Stimulated activated CD4-positive, alpha-beta T cell treated with anti-CD3 and anti-CD28 coated beads, TNF-alpha, amount 100 ng/mL, for 4 hours (primary cell): ENCODE measurements at places on chromosomes 7 and 10.

GRCh38 chr7:152894295-152895170 is 135.0 kb downstream of the ACTR3B start:
- DNase-seq, result no peak

DNA sequence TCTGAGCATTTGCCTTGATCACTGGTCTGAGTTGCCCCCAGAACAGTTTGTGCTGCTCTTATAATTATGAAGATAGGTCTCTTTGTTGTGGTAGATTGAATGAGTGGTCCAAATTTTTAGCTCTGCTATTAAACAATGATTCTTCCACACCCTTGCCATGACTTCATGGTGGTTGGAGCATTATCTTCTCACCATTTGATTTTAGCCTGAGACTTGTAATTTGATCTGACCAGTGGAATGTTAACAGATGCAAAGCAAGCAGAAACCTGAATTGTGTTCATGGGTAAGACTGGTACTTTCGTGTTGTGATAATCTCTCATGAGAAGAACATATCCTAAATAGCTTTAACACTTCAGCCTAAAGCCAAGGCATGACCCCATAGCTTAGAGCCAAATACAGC is 139.1 kb downstream of the TFPI2 start:
- DNase-seq, result no peak

GRCh38 chr10:59878289-59878688 is 28.1 kb downstream of the CCDC6 start:
- DNase-seq, result no peak

- DNase-seq, result no peak
Measured at GRCh38 chr10:104232613-104233102, 494 bp upstream of the CFAP43 start.

- DNase-seq, result no peak
Measured at GRCh38 chr10:24331457-24331856, 122.5 kb downstream of the KIAA1217 start.

GRCh38 chr10:45374350-45375052 is 485 bp downstream of the ALOX5 start:
- no peak for DNase-seq

DNA sequence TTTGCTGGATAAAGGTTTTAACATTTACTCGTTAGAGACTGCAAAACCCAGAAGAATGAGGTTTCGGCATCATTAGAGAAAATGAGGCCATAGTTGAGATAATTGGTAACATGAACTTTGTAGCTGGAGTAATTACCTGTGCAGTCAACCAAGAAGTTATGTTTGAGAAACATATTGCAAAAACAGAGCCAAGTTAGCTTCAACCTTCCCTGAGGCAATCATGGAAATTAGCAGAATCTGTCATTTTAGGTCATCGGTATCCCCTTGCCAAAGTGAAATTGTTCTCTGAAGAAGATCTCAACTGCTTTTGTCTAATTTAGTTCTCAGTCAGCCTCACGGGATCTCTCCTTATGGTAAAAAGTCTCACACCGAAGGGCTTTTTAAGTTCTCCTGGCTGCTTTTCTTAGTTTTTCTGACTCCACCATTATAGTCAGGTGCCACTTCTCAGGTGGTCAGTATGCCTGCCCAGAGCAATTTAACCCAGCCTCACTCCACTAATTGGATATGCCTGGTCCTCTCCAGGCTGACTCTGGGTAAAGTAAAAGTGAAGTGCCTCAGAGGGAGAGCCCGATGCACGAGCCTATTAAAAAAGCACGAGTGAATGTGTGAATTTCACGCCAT is 52.5 kb downstream of the NRCAM start:
- no peak for DNase-seq

- no peak for DNase-seq
Measured at GRCh38 chr10:12916587-12916986, 84.9 kb downstream of the CCDC3 start.

DNA sequence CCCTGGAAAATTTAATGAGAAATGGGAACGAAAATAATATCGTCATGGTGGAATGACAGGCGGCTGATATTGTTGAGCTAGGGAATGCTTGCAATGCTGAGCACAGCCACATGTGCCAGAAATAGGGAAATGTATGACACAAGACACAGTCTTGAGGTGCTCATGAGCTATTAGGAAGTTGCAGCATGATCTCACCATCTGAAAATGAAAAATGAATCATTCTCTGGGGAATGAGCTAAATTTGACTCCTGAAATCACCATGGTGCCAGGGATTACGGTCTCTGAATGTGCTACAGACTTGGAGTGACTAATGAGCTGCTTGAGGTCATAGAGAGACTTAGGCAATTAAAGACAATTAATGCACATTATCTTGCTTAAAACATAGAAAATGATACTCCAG is 845.0 kb downstream of the CNTNAP2 start:
- no peak for DNase-seq

DNA sequence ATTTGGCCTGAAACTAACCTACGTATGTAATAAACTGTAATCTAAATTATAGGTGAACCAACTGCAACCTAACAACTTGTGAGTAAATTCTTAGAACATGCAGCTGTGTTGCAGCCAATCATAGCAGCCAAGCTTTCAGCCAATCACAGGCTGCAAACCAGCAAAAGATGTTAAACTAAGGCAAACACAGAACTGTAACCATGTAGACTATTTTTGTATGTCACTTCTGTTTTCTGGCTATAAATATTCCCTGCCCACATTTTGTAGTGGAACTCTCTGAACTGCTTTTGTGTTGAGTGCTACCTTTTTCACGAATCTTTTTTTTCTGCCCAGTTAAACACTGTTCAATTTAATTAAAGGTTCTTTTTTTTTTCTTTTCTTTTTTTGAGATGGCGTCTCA is 28.2 kb upstream of the ZPBP start:
- no peak for DNase-seq

GRCh38 chr10:99424656-99425055 is 5.8 kb downstream of the GOT1 start:
- no peak for DNase-seq

- DNase-seq, result no peak
Measured at GRCh38 chr7:3028071-3028757, 15.5 kb downstream of the CARD11 start.

- no peak for DNase-seq
Measured at GRCh38 chr10:74117738-74118137, 32.9 kb downstream of the AP3M1 start.

- DNase-seq, result no peak
Measured at GRCh38 chr10:69631566-69631965, 1.5 kb downstream of the FAM241B start.

DNA sequence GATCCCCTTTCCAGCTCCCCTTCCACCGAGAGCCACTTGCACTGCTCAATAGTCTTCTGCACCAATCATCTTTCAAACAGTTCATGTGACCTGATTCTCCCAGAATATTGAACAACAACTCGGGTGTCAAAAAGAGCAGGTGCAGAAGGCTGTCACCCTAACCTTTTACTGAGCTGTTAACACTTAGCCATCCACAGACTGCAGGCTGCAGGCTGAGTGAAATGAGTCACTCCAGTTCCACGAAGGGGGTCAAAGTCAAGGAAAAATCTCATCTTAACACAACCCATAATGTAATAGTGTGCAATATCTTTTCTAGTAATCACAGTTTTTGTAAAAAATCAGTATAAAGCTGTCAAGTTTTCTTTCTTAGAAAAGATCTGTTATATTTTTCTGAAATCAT is 63.1 kb downstream of the MTPAP start:
- DNase-seq, result no peak

DNA sequence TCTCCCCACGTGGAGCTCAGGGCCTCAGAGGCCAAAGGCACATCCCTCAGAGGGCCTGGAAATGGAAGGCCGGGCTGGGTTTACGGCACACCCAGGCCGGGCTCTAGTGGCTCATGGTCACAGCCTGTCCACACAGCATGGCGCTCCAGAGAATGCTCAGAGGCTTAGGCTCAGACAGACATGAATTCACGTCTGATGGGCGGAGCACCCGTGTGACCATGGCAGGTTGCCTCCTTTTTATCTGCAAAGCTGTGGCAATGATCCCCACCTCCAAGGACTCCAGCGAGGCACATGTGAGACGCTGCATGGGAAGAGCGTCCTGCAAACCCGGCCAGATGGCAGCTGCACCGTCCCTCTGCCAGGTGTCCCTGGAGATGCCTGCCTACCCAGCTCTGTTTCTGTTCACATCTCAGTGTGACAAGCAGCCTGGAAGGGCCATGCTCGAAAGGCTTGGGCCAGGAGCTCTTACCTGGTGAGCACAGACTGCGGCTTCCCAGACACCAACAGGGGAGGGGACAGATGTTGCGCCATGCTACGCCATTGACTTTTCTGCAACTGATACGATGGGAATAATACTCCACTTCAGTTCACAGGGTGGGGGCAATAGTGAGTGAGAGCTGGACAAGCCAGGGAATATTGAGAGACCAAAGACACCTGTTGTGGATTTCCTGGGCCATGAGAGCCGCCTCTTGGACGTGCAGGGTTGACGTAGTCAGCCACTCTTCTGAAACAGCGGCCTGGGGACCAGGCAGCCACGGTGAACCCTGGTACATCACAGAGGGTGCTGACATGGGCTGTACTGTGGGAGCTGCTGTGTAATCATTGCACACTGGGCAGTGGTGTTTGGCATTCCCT is 34.4 kb upstream of the FAM20C start:
- DNase-seq, result no peak

DNA sequence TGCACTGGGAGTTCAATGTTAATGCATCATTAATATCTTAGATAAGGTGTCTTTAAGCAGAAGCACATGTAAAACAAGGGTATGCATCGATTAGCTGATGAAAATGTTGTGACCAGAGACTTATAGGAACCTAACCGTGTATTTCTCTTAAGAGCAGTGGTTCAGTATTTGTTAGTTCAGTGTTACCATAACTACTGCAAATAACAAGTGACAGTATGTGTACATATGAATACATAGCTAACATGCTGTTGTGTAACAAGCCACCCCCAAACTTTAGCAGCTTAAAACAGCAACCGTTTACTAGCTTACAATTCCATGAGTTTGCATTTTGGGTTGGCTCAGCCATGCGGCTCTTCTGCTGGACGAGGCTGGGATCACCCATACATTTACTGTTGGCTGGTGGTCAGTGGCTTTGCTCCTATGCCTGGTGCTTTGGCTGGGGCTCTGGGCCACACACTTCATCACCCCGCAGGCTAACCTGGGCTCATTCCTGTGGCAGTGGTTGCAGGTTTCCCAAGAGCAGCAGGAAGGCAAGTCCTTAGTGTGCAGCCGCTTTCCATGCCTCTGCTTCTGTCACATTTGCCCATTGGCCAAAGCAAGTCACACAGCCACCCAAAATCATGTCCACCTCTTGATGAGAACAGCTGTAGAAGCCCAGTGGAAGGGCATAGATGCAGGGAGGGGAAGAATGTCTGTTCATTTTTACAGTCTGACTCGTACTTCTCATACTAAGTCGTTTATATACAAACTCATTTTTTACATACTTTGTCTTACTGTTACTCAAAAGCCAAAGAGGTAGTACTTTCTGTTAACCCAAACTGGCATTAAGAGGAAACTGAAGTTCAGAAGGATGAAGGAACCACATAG is 103.3 kb upstream of the GATA3 start:
- no peak for DNase-seq

DNA sequence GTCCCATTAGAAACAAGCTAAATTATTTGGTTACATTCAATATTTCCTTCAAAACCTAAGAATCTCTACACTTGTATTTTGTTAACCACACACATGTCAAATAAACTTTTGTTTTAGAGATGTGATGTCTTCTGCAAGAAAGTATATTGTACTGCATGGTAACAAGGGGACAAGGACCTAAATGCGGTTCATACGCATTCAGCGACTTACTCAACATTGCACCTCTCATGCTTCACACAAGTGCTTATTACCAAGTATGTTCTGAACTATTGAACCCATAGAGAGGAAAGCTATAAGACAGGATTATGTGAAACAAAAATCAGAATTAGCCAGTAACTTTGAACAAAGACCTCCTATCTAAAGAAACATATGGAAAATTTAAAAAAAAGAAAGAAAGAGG is 68.3 kb downstream of the CREB5 start:
- DNase-seq, result no peak

GRCh38 chr10:2944788-2945187 is 122.6 kb upstream of the PFKP start:
- no peak for DNase-seq

- no peak for DNase-seq
Measured at GRCh38 chr7:140534743-140535142, 55.4 kb upstream of the MKRN1 start.

- DNase-seq, result no peak
Measured at GRCh38 chr10:102804382-102805055, 32.7 kb downstream of the CYP17A1 start.

DNA sequence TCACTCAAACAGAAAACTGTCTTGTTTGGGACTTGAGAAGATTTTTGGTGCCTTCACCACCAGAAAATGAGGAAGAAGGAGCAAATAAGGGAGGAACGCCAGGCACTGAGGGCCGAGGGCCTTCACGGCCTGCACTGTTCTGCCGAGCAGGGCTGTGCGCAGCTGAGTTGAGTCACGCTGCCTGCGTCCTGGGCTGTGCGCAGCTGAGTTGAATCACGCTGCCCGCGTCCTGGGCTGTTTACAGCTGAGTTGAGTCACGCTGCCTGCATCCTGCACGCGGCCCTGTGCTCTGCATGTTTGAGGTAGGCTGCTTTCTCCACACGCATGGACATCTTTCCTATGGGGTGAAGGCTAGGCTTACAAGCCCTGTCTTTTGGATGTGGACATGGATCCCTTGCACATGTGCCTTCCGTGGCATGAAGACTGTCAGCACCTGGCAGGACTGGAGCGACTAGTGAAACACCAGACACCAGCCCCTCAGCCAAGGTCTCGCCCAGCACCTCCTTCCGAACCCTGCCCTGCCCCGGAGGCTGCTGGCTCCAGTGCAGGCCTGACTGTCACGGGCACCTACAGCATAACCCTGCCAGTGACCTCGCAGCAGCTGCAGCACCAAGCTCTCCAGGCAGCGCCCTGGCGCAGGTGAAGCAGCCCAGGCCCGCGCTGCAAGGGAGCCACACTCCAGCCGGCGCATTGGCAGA is 96.7 kb downstream of the HTR5A start:
- no peak for DNase-seq

DNA sequence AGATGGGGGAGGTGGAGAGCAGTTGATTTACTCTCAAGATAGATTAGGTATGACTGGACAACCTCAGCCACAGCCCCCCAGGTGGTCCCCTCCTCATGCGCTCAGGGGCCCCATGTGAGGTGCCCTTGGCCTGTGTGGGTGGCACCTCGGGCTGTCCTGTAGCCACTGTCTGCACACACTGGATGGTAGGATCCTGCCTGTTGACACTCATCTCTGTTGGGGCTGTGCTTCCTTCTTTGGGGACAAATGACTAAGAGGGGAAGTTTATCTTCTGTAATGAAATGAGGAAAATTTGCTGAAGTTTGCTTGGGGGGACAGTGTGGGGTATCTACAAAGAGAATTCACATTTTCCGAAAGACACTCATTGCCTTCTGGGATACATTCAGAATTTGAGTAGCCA is 53.6 kb upstream of the ANTXRL start:
- DNase-seq, result no peak

- no peak for DNase-seq
Measured at GRCh38 chr7:41818765-41819398, 116.0 kb upstream of the INHBA start.

DNA sequence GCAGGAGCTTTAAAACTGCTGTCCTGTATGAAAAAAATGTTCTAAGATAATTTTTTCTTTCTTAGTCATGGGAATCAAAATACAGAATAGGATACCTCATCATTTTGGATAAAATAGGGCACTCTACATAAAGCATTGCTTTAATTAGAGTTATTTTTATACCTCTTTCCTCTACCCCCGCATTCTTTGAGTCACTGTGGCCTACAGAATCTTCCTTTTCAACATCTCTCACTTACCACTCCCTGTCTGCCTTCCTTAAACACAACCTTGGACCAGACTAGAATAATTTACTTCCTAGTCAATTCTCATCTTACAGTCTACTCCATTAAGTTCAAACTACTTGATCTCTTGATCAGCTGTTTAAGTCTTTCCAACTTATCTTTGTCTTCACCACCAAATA is 462.3 kb downstream of the PHTF2 start:
- no peak for DNase-seq
